ENCODE measurements at places on chromosomes 11 and 22.
A peak's percentile ranks its signal among the peaks of the same experiment; 100 is the strongest.

- DNase-seq: no peak
Observed at GRCh38 chr11:110305169-110306018, 9.0 kb upstream of the RDX start.

DNA sequence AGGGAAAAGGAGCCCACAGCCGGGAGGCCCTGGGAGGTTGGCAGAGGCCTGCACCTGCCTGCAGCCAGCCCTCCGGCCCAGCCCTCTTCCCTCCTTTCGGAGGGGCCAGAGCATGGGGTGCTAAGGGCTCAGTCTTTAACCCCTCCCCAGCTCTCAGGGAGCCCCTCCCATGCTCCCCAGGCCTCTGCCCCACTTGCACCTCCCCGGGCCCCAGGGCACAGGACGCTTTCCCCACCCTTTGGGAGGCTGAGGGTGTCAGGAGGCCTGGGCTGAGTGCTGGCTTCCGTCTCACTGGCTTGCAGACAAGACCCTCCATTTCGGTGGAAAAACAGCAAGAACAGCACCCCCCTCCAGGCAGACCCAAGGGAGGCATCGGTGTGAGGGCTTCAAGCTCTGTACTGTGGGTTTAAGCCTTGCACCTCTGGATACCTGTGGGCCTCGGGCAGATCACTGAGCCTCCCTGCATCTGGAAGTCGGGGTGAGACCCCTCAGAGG is 7.3 kb downstream of the ASCL2 start:
- no peak for DNase-seq

DNA sequence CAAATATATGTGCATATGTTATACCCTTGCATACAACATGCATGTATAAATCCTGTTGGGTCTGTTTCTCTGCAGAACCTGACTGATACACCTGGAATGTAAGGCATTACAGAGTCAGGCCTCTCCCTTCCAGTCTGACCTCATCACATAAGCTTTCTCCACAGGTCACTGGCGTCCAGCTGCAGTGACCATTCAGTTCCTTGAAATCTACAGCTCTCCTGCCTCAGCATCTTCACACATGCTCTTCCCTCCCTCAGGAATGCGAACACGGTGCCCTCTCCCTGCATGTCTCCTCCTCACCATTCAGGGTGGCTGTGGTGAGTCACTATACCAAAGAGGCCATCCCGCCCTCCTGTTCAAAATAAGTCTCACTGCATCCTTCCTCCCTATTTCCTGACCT is 657.8 kb upstream of the B3GAT1 start:
- DNase-seq: no peak

DNA sequence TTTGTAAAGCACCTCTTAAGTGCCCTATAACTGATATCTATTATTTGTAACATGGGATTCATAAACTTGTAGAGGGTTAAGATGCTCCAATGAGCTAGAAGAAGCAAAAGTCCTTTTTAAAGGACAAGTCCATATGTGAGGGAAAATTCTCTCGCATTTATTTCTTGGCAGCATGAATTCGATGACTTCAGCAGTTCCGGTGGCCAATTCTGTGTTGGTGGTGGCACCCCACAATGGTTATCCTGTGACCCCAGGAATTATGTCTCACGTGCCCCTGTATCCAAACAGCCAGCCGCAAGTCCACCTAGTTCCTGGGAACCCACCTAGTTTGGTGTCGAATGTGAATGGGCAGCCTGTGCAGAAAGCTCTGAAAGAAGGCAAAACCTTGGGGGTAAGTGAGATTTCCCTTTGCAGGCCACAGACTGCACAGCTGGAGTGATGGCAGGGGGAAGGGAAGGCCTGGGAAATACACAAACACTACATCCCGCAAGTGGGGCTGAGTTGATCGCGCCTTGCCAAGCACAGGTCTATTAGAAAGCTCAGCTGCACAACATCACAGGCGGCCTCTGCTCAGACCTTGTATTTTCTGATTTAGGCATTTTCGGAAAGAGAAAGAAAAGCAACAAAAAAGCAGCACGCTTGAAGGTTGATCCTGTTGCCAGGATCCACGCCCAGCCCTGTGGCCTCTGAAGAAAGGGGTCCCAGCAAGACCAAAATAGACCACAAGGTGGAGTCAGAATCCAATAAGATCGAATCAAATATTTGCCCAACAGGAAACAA is 1.5 kb downstream of the MS4A8 start:
- no peak for DNase-seq

- no peak for DNase-seq
Observed at GRCh38 chr11:67270256-67271204, 4.3 kb downstream of the GRK2 start.

DNA sequence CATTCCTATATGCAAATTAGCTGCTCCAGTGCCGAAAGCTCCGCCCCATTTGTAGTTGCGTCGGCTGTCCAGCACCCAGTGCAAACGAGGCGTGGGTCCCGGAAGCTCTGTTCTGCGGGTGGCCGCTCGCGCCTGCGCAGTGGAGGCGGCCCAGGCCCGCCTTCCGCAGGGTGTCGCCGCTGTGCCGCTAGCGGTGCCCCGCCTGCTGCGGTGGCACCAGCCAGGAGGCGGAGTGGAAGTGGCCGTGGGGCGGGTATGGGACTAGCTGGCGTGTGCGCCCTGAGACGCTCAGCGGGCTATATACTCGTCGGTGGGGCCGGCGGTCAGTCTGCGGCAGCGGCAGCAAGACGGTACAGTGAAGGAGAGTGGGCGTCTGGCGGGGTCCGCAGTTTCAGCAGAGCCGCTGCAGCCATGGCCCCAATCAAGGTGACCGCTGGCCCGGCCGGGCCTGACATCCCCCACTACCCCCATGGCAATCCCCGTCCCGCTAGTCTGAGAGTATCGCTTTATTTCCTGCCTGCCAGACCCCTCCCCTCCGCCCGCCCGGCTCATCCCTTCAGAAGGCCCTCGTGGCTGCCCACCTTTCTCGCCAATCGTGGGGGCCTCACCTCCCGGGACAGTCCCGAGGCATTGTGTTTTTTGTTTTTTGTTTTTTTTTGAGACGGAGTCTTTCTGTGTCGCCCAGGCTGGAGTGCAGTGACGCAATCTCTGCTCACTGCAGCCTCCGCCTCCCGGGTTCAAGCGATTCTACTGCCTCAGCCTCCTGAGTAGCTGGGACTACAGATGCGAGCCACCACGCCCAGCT is at the start of gene PRDX5:
Gene PRDX5 (plus strand): TSS at position 161 of the 805 bp plus-strand sequence. CDS start 95 bp downstream, at position 256.
- peak; percentile 86 for DNase-seq

- DNase-seq: no peak
Observed at GRCh38 chr11:117172724-117173421, 5.7 kb upstream of the SIDT2 start.

GRCh38 chr11:82577246-82577645 is 156.4 kb downstream of the FAM181B start:
- DNase-seq: no peak

- DNase-seq: no peak
Observed at GRCh38 chr22:48354096-48354495, 1473.6 kb downstream of the BRD1 start.

GRCh38 chr22:24819911-24820461 is 14.0 kb downstream of the SGSM1 start:
- DNase-seq: no peak

DNA sequence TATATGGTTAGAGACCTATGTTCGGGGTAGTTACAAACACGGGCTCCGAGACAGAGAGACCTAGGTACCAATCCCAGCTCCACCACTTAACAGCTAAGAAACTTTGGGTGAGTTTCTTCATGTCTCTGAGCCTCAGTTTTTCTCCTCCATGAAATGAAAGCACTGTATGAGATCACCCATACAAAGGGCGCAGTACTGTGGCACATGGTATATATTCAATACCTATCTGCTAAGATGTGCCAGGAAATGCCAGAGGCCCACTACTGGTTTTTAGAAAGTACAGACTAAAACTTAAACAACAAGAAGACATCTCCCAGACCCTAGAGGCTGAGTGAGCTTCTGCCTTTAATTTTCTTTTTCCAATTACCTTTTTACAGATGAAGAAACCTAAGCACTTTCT is 69.5 kb downstream of the SLC1A2 start:
- DNase-seq: no peak

GRCh38 chr11:18972336-18972735 is 33.1 kb upstream of the MRGPRX1 start:
- no peak for DNase-seq

DNA sequence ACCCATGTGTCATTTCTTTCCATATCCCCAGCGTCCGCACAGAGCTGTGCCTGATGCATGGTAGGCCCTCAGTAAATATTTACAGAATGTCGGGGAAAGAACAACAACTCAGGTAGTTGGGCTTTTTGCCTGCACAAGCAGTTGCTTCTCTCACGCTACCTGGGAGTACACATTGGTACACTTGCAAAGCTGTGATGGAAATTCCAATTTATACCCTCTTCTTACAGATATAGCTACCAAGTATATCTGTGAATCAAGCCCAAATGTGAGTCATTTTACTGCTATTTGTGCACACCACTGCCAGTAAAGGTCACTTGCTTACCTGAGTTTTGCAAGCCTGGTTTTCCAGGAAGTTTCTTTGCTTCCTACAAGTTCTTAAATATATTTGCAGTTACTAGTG is 333.0 kb upstream of the NARS2 start:
- DNase-seq: no peak

GRCh38 chr11:124752471-124753102 is 532 bp upstream of the VSIG2 start:
- no peak for DNase-seq

DNA sequence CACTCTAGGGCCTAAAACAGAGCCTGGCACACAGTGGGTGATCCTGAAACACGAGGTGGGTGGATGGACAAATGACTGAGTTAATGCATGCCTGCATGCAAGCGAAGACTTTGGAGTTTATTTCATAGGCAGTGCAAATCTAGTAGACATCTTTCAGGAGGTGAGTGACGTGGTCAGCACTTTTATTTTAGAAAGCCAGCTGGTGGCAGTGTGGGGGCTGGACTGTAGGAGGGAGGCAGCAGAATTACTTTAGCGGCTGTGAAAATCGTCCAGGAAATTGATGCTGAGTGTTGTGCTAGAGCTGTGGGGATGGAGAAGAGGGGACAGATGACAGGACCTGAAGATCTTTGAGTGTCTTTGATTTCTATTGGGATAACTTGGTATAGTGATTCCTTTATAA is 47.1 kb downstream of the BMAL1 start:
- DNase-seq: no peak

GRCh38 chr11:120146413-120147093 is 8.6 kb upstream of the TRIM29 start:
- DNase-seq: no peak

- peak; percentile 36 for DNase-seq
Observed at GRCh38 chr22:46803031-46803880, 40.8 kb downstream of the TBC1D22A start.

DNA sequence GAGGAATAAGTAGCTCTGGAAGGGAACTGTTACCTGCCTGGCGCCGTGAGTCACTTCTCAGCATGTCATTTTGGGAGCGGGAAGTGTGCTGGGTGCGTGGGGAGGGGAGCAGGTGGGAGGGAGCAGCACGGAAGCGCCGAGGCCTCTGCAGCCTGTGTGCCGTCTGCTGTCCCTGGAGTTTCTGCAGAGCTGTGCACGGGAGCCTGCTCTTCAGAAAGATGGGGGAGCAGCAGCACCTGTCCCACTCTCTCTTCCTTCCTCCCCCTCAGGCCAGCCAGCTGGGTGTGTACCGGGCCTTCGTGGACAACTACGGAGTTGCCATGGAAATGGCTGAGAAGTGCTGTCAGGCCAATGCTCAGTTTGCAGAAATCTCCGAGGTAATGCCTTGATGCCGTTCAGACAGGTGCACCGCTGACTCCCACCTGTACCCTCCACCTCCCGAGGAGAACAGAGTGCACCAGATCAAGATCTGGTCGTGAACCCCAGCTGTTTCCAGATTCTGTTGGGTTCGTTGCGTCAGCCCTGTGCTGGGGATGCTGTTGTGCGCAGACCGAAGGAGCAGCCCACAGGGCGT is 87.9 kb downstream of the BCR start:
- DNase-seq: no peak

GRCh38 chr11:112620621-112621394 is 340.4 kb upstream of the NCAM1 start:
- no peak for DNase-seq

DNA sequence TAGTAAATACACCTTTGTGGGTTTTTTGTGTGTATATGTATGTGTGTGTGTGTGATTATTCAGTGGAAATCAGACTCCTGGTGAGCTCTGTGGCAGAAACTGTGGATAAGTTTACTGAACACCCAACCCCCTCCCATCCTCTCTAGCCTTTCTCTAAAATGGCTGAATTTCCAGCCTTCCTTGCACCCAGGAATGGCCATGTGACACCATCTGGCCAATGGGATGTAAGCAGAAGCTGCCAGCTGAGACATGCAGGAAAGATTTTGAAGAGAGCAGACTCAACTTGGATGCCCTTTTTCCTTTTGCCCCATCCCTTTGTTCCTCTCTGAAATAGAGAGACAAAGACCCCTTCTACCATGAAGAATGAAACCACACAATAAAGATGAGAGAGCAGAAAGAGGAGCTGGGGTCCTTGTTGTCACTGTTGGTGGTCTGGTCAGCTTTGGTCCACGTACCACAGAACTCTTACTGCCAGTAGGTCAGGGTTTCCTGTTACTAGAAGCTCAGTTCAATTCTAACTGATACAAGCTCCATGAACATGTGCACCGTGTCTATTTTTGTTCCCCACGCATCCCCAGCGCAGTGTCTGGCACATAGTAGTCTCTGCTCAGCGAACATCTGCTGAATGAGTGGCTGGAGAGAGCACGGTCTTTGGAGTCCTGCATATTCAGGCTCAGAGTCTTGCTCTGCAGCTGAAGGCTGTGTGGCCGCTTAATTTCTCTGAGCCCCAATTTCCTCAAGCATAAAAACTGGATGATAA is 57.5 kb downstream of the SEZ6L start:
- no peak for DNase-seq

GRCh38 chr11:3834664-3835461 is 5.9 kb downstream of the RHOG start:
- no peak for DNase-seq

- DNase-seq: no peak
Observed at GRCh38 chr11:104320097-104320496, 156.2 kb upstream of the PDGFD start.

- no peak for DNase-seq
Observed at GRCh38 chr22:28599693-28600092, 79.9 kb downstream of the TTC28 start.

DNA sequence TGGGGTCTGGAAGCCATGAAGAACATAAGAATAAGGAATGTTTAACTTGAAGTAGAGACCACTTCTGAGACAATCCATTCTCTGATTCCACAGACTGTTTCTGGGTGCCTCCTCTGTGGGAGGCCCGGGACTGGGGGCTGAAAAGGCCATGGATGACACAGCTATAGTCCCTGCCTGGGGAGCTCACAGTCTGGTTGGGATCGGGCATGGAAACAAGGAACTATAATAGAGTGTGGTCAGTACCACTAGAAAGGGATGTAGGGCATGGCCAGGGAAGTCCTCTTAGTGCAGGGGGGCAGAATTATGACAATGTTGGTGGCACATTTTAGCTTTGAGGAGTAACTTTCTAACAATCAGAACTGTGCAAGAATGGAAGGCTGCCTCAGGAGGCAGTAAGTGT is 9.2 kb upstream of the KCNE3 start:
- no peak for DNase-seq

DNA sequence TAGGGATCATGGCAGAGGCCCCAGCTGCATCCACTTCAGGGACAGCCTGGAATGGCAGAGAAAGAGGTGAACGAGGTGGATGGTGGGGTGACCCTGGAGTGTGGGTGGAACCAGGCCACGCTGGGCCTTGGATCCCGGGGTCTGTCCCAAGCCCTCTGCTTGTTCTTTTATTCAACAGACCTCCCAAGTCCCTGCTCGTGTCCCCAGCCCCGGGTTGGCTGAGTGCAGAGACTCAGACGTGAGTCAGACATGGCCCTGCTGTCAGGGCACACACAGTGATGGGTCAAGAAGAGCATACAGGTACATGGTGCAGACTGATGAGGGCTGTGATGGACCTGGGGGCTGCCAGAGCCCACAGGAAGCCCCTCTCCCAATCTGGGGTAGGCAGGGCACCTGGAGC is 6.6 kb downstream of the ARHGAP8 start:
- DNase-seq: no peak

GRCh38 chr11:19027829-19028595 is 32.5 kb downstream of the MRGPRX2 start:
- DNase-seq: no peak
